ENCODE measurements at places on chromosomes 1 and 21.

GRCh38 chr1:234647758-234648157, 37.8 kb upstream of the IRF2BP2 start:
- no peak for DNase-seq

GRCh38 chr1:109985247-109986053, 885 bp downstream of the AHCYL1 start:
- no peak for DNase-seq

GRCh38 chr1:171772312-171772711, 9.1 kb upstream of the METTL13 start:
- DNase-seq = no peak

- no peak for DNase-seq
Measured at GRCh38 chr1:28193701-28194161, 17.2 kb upstream of the PTAFR start.

DNA sequence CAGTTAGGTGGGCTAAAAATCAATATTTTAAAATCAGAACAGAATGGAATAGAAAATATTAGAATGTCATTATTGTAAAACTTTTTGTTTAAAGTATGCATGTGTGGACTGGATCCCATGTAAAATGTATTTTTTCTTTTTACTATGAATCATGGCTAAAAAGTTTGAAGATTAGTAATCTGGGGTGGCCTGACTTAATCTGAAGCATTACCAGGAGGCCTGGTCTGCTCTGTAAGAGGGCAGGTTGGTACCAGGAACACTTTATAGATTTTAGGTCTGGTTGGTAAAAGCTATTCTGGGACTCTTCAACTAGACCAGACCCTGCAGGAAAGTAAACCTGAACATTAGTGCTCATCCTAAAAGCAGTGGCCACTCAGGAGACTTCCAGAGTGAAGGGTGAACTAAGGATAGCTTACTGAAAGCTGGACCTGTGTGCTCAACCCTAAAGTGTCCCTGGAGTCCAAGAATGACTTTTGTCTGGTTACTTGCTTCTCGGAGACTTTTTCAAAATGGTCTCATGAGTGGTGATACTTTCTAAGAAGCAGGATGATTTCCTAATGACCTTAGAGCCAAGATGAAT, 16.5 kb downstream of the RGL1 start:
- DNase-seq = no peak

DNA sequence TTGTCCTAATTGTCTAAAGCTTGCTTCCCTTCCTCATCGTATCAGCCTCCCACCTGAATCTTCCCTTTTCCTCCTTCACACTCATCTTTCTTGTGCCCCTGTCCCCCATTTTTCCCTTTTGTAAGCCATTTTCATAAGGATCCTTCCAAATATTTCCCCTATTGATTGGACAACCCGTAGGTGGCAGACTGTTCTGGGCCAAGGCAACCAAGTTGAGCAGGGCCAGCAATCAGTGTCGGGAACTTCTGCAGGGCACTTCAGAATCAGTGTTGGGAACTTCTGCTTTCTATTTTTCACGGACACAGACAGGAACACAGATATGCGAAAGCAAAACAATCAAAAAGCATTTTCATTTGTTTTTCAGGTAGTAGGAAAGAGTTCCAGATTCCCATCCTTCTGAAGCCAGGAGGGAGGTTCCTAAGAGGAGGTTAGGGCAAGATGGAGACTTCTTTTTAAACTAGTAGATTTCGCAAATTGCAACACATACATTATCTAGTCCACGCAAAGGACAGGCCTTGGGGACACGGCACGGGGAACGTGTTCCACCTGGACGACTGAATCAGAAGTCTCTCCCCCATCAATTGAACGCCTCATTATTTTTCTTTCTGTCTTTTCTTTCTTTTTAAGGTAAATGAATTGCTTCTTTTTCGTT, 691 bp upstream of the MPZL1 start:
- peak; percentile 16 for DNase-seq

DNA sequence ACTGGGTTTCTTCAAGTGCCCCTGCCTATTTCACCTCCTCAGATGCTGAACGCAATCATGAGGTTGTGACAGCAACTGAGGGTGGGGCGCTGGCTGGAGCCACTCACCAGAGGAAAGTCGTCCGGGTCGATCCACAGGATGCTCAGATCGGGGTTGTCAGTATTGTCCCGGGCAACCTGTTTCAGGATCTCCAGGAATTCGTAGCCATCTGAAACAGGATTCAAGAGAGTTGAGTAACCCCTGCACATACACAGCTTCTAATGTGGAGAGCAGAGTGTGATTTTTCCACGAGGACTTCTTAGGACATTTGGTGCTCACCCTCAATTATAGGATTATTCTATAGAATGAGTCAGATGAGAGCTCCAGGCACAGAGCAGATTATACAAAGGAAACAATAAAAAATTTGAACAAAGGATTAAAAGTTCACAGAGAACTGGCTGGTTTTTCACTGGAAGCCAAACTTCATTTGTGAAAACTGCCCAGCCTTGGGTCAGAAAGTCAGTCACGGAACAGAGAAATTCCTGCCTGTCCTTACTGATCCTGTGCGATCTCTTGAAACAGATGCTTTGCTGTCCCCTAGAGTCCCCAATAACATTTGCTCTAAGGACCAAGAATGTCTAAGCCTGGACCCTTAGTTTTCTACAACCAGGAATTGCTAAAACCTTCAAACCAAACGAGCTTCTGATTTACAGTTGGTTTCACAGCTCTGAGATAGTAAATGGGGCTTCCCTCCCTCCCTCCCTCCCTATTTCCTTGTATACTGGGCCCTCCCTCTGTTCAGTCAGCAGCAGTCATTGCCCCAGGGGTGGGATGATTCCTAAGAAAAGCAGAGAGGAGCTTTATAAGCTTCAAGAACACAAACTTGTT, 63.2 kb downstream of the CASQ2 start:
- DNase-seq = no peak

- DNase-seq = no peak
Measured at GRCh38 chr1:79082233-79082632, 75.7 kb upstream of the ADGRL4 start.

GRCh38 chr1:203751051-203751450, 13.9 kb upstream of the LAX1 start:
- DNase-seq = no peak

- no peak for DNase-seq
Measured at GRCh38 chr1:242691610-242691945, 167.1 kb upstream of the PLD5 start.

DNA sequence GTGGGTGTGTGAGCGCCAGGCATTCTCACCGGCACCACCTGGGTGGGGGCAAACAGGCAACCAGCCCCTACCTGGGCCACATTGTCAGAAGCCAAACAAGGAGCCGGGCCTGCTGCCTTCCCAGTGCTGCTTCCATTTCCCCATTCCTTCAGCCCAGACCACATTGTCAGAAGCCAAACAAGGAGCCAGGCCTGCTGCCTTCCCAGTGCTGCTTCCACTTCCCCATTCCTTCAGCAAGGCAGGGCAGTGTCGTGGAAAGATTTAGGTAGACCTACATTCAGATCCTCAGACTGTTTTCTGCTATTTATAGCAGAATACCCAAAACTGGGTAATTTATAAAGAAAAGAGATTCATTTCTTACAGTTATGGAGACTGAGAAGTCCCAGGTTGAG, 47.0 kb upstream of the EFHD2 start:
- no peak for DNase-seq

GRCh38 chr21:31720739-31721138, 11.2 kb downstream of the SCAF4 start:
- DNase-seq = no peak

DNA sequence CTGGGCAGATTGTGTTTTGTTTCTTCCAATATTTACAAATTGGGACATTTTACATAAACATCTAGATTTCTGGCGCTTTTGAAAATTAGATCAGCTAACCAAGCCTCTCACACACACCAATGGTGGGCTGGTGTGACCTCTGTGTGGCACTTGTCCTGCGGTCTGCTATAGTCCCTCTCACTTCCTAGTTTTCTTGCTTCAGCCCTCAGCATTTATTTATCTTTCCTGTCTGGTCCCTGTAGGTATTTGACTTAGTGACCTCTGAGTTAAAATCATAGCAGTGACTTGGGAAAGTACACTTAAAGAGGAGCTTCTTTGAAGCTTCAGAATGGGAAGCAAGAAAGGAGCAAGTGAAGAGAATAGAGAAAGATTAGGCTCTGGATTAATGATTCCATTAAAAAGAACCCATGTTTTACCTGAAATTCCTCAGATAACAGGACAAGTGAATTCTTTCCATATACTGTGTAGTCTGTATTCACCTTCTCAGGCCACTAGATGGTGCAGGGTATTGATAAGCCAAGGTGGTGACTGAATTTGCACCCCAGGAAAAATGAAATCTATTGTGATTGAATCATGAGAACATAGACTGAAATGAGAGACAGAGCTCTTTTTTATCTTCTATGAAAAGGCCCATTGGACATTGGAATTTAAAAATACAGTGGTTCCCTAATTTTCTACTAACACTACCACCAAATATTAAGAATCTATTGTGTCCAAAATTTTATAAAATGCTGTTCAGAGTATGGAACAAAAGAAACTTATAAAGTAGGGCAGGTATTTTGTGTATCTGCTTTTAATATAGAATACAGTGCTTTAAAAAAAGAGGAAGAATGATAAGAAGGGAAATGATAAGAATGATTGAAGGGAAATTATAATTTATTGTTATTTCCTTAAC, 7.1 kb upstream of the DIPK1A start:
- DNase-seq = no peak

DNA sequence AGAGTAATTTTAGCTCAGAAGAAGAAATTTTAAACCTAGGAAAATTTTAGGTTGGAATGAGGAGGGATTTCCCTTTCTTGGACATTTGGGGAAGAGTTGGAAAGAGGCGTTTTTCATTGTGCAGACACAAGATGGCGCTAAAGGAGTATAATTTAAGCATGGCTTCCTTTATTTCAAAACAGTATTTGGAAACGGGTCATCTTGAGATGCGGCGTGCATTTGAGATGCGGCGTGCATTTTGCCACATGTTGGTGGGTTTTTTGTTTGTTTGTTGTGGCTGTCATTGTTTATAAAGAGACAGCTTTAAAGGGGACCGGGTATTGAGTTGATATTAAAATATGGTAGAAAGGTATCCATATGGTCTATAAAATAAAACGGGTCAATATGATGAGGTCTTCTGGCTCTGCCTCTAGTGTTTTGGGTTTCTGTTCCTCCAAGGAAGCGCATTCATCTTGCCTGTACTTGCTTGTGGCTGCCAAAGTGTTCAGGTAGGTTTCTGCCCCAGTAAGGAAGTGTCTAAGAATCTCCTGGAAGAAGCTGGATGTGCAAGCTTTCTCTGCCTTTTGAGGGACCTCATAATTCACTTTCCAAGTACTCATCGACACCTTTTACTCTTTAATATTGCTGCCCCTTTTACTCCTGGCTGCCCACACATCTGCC, 210.3 kb downstream of the SLC35F3 start:
- DNase-seq = peak; percentile 51

GRCh38 chr1:224116131-224116530, 2.2 kb downstream of the FBXO28 start:
- DNase-seq = no peak

DNA sequence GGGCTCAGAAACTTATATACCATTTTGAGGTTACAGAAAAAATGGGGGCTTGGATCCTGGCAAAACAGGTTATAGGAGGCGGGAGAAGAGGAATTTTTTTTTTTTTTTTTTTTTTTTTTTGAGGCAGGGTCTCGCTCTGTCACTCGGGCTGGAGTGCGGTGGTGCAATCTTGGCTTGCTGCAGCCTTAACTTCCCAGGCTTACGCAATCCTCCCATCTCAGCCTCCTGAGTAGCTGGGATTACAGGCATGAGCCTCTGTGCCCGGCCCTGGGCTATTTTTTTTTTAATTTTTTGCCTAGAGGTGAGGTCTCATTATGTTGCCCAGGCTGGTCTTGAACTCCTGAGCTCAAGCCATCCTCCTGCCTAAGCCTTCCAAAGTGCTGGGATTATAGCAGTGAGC, 24.7 kb downstream of the MROH7 start:
- no peak for DNase-seq

GRCh38 chr1:26689504-26689903, 6.3 kb upstream of the ARID1A start:
- DNase-seq = no peak

DNA sequence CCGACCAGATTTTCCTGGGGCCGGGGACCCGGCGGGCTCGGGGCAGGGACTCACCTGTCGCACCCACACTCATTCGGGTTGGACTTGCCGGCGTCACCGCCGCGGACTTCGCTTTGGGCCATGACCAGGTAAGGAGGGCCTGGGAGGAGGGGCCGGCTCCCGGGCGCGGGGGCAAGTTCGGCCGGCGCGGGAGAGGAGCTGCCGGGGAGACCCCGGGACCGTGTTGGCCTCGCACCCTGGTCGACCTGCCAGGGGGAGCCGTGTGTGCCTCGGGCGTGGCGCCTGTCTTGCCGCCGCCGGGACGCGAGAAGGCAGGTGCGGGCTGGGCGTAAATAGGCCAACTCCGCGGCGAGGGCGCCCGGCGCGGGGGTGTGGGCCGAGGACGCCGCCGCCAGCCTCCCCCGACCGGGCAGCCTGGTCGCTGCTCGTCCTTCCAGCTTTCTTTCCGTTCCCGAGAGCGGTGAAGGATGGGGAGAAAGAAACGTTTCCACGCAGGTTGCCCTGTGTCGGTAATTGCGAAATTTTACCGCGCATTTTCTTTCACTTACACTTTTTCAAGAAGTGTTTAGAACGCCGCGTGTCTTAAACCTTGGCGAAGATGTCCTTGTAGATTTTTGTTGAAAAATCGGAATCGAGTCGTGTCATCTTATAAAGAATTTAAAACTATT, 558 bp downstream of the USP1 start:
- DNase-seq = peak; percentile 33

GRCh38 chr1:231719485-231720183, 93.0 kb downstream of the DISC1 start:
- no peak for DNase-seq

DNA sequence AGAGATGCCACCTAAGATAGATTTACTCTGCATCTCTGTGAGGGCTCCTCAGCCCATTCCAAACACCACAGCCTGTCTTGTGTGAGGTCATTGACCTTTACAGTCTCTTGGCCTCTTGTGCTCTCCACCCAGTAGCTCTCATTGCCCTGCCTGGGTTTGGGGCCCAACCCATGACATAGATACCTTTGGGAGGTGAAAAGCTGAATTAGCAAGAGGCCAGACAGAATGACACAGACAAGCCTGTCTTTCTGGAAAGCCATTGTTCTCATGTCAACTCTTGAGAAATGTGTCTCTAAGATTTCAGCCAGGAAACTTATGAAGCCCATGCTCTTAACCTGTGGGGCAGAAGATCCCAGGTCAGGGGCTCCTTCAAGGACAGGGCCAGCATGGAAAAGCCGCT, 18.4 kb upstream of the F3 start:
- DNase-seq = no peak

DNA sequence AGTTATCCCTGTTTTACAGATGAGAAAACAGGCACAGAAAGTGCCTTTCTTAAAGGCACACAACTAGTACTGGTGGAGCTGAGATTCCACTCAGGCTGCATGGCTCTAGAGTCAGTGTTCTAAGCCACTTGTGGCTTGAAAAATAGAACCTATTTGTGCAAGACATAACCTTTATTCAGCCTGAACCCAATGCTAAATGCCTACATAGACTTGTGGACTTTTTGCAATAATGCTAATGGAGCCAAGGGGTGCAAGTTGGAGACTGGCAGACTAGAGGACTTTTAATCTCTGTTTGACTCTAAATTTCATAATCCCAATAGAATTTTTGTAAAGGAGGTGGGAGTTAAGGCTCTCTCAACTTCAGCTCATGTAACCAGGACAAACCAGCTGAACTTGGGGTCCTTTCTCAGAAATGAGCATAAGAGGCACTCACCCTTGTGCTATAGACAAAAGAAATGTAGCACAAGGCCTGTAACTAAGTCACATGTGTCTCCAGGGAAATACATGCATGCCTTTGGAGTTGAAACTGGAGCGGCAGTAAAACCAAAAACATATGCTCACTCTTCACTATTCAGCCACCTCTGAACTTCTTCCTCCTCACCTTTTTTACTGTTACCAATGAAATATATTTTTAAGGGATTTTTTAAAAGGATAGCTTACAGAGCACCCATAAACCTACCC, 43.0 kb upstream of the AK4 start:
- no peak for DNase-seq
